ENCODE measurements at places on chromosomes 3 and 15.

DNA sequence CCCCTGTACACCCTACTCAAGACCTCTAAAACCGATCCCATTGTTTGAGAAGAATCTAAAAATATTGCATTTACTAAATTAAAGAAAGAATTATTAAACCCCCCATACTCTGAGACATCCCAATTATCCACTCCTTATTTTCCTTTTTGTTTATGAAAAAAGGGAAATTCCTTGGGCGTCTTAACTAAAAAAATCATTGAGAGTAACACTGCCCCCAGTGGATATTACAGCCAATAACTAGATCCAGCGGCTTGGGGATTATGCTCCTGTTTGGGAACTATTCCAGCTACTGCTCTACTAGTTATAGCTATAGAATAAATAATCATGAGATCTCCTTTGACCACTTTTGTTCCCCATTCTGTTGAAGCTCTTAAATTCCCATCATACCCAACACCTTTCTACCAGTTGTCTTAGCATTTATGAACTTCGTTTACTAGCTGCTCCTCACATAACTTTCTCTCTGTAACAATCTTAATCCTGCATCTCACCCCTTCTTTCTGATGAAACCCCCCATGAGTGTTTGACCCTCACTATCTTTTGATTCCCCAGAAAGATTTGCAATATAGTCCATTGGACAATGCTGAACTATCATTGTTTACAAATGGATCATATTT, 12.7 kb upstream of the CFAP91 start:
- DNase-seq = peak; percentile 38

GRCh38 chr3:66106788-66107187, 68.1 kb upstream of the MAGI1 start:
- DNase-seq = peak; percentile 32

DNA sequence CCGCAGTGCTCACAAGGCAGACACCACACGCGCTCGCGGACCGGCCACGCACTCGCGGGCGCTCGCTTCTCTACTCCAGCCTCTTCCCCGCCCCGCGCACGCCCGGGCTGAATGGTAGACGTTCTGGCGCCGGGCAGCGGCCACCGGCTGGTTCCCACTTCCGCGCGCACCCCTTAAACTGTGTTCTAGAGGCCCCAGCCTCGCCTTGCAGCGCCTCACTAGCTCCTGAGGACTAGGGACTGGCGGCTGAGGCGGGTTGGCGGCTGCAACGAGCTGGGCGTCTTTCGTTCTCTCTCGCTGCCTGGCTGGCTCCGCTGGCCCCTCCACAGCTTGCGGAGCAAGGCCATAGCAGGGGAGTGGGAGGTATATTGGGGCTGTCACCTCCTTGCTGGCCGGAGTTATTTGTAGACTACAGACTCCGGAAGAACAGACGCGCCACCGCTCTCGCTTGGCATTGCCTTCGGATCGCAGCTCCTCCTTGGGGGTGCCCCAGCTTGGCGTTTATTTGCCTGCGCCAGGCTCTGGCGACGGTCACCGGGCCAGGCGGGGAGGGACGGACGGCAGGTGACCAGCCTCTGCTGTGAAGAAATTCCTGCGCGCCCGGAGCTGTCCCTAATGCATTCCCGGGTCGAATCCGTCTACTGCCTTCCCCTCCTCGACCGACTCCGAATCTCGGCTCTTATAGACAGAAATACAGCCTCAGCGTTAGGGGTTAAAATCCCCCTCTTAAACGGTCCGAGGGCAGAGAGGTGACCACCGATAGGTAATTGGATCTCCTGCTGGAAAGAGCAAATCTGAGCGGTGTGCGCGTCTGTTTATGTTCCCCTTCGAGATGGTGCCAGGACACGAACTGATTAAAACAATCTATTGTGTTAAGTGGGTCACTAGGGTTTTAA, 1.3 kb downstream of the GREM1 start:
- DNase-seq = peak; percentile 26

- no peak for DNase-seq
Observed at GRCh38 chr3:133812872-133813271, 7.3 kb downstream of the SRPRB start.

DNA sequence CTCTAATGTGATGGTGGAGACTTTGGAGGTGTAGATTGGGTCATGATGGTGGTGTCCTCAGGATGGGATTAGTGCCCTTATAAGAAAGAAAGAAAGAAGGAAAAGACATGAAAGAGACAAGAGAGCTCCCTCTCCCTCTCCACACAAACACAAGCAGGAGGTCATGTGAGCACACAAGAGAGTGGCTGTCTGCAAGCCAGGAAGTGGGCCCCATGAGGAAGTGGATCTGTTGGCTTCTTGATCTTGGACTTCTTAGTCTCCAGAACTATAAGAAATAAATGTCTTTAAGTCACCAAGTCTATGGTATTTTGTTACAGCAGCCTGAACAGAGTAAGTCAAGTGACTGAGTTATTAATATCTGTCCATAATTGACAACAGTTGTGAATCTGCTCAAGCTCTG, 17.1 kb downstream of the IQCB1 start:
- DNase-seq = no peak

- peak; percentile 67 for DNase-seq
Observed at GRCh38 chr3:171407759-171408158, 52.4 kb downstream of the TNIK start.

- DNase-seq = no peak
Observed at GRCh38 chr3:134487406-134487805, 1.5 kb downstream of the CEP63 start.

GRCh38 chr3:116776880-116777785, 67.6 kb downstream of the TUSC7 start:
- DNase-seq = no peak

- DNase-seq = no peak
Observed at GRCh38 chr15:72493220-72493619, 19.1 kb downstream of the ARIH1 start.

- DNase-seq = no peak
Observed at GRCh38 chr3:106734712-106735111, 642.5 kb upstream of the CCDC54 start.

GRCh38 chr15:90686435-90687218, 30.5 kb upstream of the BLM start:
- DNase-seq = peak; percentile 66

DNA sequence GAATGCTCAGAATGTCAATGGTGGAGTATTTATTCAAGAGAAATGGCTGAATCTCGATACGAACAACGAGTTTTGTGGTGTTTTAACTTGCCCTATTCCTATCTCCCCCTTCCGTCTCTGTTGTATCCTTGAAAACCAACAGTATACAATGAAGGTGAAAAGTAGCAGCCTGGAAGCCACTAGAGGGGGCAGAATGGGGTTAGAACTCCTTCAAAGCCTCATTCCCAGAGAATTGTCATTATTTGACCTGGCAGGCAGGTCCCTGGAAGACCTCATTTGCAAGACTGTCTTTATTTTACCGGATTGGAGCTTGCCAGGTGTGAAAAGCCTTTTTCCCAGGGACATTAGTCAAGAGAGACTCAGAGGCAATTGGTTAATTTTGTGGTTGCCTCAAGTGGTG, 139.4 kb downstream of the LRRC28 start:
- no peak for DNase-seq

GRCh38 chr3:52088445-52089367, 32.3 kb upstream of the DUSP7 start:
- DNase-seq = peak; percentile 91

GRCh38 chr3:11692532-11692813, 48.8 kb upstream of the VGLL4 start:
- no peak for DNase-seq

GRCh38 chr3:159513444-159513843, 475.2 kb upstream of the IL12A start:
- no peak for DNase-seq

All from fibroblast of villous mesenchyme (primary cell).